ENCODE measurements at places on chromosomes 2 and 18.

GRCh38 chr2:24050041-24050979 is 769 bp downstream of the FKBP1B start:
- no peak for DNase-seq

GRCh38 chr2:62577994-62578781 is 72.2 kb upstream of the TMEM17 start:
- DNase-seq: no peak

GRCh38 chr2:53768242-53768542 is 588 bp downstream of the CHAC2 start:
- DNase-seq: no peak

GRCh38 chr2:84972207-84972783 is 1.3 kb downstream of the KCMF1 start:
- no peak for DNase-seq

DNA sequence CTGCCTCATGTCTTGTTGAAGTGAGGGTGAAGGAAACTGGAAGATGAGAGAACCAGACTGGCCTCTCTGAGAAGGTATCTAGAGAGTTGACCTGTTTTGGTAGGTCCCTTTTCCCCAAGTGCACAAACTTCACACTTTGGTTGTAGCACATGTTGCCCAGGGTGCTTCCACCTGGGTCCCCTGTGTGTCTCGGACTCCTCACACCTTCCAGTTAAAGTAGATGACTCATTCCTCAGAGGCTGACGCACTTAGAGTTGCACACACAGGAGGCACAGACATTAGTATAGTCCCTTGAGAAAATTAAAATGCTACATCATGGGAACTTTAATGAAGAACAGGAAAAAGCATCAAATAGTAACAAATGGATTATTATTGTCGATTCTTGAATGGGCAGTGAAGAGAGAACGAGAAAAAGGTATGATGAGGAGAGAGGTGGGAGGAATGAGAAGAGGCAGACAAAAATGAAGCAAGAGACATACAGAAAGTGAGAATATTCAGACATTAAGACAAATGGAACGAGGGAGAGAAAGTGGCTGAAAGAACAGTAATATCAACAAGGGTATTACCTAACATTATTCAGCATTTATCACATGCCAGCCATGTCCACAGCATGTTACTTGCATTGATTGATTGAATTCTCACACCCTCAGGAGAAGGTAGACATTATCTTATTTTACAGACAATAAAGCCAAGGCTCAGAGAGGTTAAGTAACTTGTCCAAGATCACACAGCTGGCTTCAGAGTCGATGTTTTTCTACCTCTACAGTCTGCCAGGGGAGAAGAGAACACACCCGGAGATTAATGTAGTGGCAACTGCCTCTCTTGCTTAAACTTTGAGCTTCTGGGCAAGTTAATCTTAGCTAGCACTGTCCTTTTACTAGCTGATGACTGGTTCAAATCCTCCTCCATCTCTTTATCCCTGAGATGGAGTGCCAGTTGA is 68.6 kb downstream of the FHOD3 start:
- no peak for DNase-seq

- no peak for DNase-seq
Measured at GRCh38 chr2:74625658-74626425, 22.3 kb downstream of the M1AP start.

DNA sequence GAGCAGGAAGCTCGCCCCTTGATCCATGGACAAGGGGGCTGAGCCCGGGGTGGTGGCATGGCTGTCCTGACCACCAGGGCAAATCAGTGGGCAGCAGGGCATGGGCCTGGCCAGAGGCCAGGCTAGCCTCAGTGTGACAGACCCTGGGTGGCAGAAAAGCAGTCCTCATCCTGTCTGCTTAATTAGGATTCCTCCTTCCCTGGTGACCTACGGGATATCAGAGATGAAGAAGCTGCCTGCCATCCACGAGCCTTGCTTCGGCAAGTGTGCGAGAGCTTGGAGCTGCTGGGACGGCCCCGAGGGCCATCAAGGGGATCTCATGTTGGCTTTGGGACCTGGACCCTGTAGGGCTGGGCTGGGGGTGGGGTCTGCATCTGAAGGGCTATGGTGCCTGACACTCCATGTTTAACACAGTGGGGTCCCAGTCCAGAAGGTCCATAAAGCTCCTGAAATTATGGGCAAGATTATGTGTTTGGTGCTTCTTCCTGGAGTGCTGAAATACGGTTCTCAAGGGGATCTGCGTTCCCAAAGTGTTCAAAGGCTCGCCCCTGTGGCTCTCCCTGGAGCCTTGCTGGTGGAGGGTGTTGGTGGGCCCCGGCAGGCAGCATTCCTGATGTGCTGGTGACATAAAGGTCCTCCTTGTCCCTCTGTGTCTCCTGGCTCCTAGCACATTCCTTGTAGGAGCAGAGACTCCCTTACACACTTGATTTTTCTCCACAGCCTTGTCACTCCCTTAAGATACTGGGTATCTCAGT is 52.6 kb downstream of the KCNIP3 start:
- no peak for DNase-seq

DNA sequence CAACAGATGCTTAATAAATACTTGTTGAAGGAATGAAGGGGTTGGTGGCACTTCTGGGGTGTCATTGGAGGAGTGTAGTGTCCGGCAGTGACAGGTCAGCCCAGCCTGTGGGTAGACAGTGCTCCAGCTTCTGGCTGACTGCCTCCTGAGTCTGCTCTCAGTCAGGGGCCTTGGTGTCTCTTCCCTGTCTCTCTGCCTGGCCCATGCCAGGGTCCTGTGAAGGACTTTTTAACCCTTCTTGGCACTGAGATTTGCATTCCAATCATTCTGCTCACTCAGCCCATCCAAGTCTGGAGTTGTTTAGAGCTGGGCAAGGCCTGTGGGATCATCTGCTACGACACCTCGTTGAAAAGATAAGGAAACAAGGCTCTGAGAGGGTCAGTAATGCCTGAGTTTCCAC is 1.4 kb upstream of the KCNK3 start:
- DNase-seq: no peak

DNA sequence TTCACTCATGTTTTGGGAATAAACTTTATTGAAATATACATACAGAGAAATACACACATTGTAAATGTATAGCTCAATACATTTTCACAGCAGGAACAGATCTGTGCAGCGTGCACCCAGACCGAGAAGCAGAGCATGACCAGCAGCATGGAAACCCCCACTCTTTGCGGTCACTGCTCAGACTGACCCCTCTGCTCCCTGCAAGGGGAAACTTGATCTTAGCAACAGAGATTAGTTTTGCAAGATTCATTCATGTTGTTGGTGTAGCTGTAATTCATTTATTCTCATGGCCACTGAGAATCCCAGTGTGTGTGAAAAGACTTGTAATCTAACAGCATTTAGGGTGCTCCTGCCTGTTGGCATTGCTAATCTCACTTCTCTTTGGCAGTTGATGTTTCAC is 35.2 kb downstream of the LPIN1 start:
- DNase-seq: no peak

DNA sequence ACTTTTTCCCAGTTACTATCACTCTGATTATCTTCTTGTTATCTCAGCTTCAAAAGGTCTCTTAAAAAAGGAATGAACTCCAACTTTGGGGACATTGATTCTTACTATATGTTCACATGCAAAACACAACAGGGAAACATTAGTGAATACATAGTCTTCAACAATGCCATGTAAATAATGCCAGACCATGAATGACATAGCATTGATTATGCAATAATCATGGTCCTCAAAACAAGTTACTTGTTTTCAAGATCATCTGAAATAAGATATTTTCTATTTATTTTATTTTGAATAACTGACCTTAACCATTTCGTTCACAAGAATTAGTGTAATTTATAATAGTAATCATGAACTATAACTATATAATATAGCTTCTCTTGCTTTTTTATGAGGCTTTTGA is 902.3 kb downstream of the MBD2 start:
- no peak for DNase-seq

- peak; percentile 19 for DNase-seq
Measured at GRCh38 chr18:26103579-26103978, 13.2 kb upstream of the SS18 start.

DNA sequence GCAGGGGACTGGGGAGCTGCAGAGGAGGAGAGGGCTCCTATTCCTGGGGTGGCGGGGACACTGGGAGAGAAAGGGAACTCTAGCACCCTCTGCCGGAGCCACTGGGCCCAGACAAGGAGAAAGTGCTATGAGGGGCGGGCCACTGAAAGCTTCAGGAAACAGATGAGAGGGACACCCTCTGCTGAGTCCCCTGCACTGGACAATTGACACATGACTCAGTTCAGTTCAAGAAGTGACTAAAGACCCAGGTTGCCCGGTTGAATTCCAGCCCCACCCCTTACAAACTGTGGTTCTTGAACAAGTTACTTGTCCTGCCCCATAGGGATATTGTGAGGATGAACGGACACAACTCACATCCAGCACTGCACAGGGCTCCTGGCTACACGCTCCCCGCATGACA is 5.0 kb downstream of the RUFY4 start:
- DNase-seq: no peak

DNA sequence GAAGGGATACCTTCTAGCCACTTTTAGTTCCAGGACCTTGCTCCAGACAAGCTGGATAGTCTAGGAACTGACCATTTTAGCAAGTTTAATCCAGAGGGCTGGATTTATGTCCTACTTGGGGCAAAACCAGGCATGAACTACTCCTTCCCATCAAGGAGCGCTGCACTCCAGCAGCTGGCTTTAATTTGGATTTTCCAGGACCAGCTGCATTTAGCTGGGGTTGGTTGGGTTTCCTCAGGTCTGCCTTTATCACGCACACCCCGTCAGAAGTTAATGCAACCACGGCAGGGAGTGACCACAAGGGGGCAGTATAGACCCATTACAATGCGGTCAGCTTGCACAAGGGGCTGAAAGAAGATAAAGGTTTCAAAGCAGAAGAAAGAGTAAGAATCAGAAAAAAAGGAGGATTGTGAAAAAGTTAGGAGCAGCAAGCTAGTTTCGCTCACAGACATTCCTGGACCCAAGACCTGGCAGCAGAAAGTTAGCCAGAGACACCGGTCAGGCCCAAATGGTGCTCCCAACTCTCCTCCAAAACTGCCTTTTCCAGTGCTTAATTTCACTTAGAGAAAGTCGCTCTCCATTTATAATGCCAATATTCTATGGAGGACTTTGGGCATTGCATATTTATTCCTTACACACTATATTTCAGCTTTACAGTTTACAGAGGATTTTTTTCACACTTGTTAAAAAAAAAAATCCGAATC is 40.1 kb downstream of the SLC4A1AP start:
- DNase-seq: peak; percentile 81

GRCh38 chr2:180980943-180981911 is 822 bp downstream of the UBE2E3 start:
- DNase-seq: peak; percentile 13

DNA sequence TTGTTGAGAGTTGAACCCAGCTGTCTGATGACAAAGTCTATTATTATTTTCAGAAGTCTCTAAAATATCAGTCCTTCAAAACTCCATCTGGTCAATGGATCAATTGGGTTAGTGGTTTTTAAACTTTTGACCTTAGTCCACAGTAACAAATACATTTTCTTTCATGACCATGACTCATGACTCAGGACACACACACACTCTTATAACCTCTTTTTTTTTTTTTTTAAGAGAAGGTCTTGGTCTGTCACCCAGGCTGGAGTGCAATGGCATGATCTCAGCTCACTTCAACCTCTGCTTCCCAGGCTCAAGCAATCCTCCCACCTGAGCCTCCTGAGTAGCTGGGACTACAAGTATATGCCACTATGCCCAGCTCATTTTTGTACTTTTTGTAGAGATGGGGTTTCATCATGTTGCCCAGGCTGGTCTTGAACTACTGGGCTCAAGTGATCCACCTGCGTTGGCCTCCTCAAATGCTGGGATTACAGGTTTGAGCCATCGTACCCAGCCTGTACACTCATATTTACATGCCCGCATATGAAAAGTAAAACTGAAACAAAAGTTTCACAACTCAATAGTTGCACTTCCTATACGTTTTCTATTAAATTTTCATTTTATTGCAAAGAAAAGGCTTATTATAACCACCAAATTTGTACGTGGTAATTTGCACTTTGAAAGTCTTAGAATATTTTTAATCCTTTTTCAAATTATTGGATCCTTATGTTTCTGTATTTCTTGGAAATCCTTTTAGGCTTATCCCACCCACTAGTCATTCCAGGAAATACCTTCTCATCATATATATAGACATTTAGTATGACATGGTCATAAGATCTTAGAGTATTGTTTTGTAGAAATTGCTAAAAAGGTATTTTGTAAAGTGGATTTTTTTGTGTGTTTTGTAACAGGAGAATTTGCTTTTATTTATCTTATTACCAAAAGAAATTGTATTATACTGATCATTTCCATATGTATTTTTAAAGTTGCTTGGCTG is 199.0 kb downstream of the LPIN1 start:
- DNase-seq: no peak

- no peak for DNase-seq
Measured at GRCh38 chr18:64474773-64475172, 325.9 kb upstream of the LINC00305 start.

- DNase-seq: no peak
Measured at GRCh38 chr2:164000176-164000575, 264.4 kb upstream of the FIGN start.

DNA sequence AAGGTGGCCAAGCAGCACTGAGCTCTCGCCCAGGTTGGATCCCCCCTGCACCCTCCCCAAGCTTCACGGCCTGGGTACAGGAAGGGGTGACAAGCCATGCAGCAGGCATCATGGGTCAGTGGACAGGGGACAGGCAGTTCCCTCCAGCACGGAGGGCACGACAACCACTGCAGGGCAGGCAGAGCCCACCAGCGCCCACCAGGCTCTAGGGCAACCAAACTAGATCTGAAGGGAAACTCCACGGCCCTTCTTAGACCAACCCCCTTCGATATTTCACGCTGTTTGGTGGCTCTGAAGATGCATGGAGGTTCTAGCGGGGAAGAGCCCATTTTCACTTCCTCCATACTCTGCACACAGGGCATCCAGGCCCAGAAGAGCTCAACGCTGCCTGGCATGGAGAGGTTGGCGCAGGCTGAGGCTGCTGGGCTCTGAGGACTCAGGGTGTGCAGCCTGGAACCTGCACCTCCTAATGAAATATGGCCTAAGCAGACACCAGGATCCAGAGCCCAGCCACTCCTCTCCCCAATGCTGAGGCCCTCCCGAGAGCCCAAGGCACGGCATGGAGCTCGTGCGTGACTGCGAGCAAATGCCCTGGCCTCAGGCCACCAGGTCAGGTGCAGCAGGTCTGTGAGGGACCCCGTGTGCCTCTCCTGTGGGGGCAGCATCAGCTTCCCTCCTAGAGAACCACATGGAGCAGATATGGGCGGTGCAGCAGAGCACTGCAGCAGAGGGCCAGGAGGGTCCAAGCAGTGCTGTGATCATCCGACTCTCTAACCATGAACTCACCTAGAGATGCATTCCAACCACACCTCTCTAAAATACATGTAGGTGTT is 8.7 kb upstream of the MTERF4 start:
- no peak for DNase-seq

DNA sequence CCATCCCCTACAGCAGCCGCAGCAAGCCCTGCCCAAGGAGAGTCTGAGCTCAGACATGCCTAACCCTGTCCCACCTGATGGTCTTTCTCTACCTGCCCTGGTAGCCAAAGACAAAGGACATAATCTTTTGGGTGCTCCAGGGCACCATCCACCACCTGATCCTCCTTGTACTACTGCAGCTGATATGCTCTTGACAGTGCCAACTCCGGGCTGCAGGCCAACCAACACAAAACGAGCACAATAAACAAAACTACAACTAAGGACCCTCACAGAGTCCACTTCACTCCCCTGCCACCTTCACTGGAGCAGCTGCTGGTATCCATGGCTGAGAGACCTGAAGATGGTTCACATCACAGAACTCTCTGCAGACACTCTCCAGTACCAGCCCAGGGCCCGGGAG is 106.3 kb downstream of the GRB14 start:
- DNase-seq: no peak
